ENCODE measurements at places on chromosomes 16 and 17.
A peak's percentile ranks its signal among the peaks of the same experiment; 100 is the strongest.

GRCh38 chr17:7046127-7046724 lies 2.3 kb upstream of the SLC16A11 start:
- no peak for DNase-seq

DNA sequence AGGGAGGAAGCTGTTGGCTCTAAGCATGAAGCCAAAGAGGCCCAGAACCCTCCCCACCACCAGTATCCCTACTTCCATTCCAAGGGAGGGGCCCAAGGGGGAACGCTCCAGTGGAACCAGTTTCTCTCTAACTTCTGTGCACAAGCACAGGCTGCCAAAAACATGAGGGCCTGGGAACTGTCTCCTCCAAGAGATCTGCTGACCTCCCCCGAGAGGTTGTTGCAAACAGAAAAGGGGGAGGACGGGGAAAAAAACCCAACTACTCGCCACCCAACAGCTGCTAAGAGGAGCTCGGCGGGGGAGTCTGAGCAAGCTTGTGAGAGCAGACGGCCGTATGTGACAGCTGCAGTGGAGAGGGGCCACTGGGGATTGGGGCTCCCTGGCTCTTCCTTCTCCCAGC lies 15.7 kb upstream of the SLC35B1 start:
- DNase-seq: peak; percentile 64

DNA sequence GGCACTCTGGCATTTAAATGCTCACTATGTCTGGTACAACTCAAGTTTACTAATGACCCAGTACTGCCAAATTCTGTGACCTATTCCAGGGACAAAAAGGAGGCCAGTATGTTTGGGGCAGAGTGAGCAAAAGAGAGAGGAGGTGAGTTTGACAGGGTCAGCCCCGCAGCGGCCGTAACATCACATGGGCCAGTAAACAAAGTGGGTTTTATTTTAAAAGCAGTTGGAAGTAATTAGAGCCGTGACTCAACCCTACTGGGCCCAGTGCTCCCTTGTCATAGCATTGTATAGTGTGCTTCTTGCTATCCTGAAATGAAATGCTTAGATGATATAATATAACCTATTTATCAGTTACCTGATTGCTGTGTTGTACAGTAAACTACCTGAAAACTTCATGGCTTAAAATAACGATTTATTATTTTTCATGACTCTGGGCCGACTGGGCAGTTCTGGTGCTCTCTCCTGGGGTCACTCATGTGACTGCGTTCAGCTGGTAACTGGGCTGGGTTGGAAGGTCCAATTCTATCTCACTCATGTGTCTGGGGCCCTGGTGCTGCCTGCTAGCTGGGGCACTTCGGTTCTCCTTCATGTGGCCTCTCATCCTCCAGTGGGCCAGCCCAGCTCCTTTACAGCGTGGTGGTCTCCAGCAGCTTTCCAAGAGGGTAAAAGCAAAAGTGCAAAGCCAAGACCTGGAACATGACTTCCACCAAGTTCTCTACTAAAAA lies 27.4 kb downstream of the IQCK start:
- DNase-seq: no peak

DNA sequence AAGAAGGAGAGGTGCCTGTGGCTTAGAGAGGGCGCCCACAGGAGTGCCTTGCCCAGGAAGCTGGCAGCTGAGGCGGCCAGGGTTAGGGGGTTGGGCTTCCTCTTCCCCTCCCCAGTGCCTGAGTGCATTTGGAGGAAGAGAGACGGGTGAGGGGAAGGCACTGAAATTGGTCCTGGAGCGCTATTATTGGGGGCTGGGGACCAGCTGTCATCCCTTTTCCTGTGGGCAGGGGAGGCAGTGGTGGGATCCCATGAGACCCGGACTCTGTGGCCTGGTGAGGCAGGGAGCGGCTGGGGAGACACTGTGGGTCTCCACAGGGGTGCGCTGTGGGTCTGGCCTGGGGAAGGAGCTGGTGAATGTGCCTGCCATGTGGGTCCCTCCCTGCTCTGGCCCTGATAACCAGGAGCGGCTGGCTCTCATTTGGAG lies 259.7 kb downstream of the SEC14L1 start:
- DNase-seq: no peak

DNA sequence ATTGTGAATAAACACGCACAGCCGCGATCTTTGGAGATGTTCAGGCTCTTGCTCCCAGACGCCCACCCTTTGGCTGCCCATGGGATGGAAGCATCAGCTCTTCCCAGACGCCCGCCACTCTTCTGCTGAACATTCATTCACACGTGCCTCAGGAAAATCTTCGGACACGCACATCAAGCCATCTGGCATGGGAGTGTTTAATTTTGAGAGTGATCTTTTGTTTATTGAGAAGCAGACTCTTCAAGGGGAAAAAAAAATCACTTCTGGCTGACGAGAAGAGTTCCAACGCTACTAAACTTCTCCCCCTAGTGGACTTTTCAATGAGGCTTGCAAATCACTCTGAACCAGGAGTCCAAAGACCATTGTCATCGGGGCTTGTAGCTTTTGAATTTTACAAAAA lies 62.0 kb upstream of the NUDT7 start:
- peak; percentile 53 for DNase-seq

- DNase-seq: no peak
Measured at GRCh38 chr17:66190738-66191592, 968 bp downstream of the CEP112 start.

GRCh38 chr17:33113276-33113990 lies 121.8 kb downstream of the SPACA3 start:
- DNase-seq: no peak
